ENCODE measurements at places on chromosomes 5 and 9.
A peak's percentile ranks its signal among the peaks of the same experiment; 100 is the strongest.

GRCh38 chr5:150021491-150022157 is 21.1 kb downstream of the HMGXB3 start:
- DNase-seq: no peak

DNA sequence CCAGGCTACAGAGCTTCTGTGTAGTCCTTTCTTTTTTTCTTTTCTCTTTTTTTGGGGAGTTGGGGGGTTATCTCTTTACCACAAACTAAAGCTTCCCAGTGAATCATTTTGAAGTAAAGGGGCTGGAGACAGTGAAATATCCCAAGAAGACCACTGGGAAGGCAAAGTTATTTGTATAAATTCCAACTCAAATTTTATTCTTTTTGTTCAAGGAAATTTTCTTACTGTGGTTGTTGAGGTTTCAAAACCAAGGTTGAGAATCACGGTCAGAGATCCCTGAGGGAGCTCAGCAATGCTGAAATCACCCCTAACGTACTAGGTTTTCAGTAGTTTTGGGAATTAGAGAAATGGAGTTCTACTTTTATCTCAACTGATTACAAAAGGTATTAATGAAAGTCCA is 175.7 kb downstream of the ARHGEF28 start:
- DNase-seq: no peak

DNA sequence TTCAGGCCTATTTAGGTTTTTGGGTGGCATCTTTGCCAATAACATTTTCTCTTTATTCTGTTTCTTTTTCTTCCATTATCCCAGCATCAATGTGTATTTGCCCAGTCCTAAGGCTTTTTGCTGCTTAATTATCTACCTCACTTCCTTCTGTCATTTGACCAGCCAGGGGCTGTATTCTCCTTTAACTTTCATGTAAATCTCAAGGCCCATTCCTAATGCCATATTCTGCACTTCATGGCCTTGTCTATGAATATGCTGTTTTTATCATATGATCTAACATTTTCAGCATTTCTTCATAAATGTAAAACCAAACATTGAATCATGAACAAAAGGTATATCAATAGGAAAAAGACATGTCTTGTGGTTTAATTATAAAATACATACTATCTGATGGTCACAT is 108.7 kb downstream of the SSBP2 start:
- DNase-seq: no peak

- DNase-seq: no peak
Observed at GRCh38 chr9:112278152-112278551, 55.3 kb downstream of the PTBP3 start.

DNA sequence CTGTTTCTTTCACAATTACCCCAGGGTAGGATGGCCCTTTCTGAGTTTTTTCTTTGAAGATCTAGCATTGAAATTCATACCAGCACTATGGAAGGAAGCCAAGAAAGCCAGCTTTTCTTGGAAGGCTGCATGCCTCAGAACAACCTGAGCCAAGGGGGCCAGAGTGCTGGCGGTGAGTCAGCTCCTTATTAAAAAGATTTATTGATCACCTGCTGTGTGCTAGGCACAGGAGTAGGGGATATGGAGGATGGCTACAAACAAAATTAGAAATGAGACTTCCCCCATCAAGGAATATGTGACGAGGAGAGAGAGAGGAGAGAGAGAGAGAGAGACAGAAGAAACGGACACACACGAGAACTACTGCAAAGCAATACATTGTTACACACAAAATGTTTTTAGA is 184.6 kb upstream of the PUM3 start:
- peak; percentile 29 for DNase-seq

DNA sequence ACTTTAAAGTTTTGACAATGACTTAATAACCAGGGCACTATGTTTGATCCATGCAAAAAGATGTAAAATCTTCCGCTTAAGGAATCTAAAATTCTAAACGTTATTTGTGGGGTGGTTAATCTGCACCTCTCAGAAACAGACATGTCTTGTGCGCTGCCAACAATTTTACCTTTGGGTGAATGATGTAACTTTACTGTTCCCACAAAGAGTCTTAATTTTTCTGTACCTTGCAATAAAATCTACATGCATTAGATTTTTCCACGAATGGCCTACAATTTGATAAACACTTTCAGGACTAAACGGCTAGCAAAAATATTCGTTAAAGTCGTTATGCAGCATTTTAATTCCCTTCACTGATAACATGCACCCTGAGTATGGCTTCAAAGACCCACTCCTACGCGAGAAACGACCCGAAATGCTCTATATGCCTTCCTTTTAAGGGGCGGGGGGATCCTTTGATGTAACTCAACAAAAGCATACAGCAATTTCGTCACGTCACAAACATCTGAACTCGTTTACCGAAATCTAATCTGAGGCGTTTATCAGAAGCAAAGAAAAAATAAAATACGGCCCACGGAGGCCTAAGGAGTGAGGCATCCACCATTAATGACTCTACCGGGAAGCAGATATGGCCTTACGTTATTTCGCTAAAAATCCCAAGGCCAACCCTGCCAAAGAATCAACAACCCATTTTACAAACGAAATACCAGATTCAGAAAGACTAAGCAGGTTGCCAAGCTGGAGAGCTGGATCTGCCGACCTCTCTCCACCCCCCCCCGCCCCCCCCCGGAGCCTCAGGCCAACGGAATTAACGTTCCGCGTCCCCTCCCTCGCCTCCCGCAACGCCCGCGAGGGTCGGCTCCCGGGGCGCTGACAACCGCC is 621 bp downstream of the AK6 start:
- DNase-seq: peak; percentile 5

DNA sequence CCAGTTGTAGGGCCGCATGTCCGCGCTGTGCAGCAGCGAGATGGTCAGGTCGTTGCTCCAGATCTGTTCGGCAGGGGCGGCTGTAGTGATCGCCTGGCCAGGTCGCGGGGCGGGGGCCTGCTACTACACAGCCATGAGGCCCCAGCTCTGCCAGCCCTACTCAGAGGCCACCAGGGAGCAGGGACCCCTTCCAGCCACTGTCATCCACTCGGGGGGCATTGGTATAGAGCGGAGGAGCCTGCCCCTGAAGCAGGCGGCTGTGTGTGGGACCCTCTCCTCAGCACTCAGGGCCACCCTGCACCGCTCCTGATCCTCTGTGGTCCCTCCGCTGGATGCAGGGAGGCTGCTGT is 1.7 kb downstream of the FBXW5 start:
- DNase-seq: no peak

GRCh38 chr9:105355781-105356180 is 92.1 kb upstream of the FSD1L start:
- DNase-seq: no peak

DNA sequence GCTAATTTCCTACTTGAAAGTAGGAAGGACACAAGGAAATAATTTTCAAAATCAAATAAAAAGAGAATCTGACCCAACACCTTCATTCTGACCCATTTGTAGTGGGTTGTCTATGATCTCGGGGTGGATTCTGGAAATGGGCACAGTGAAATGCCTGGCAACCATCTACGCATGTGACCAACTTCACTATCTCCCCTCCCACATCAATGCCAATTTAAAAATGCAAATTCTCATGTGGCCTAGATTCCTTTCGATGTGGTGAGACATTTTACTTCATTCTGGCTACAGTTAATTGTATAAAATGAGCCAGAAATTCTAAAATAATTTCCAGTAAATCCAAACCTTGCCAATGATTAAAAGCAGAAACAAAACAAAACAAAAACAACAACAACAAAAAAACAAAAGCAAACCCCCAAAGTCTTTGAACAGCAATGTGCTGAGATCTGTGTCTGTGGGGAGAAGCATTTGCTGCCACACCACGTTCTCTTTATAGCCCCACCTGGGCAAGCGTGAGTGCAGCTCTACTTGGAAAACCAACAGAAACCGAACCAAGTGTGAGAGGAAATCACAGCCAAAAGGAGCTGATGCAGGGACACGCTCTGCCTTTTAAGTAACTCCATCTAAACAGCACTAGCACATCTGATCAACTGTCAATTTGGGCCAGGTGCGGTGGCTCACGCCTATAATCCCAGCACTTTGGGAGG is 59.0 kb downstream of the USP20 start:
- DNase-seq: no peak

DNA sequence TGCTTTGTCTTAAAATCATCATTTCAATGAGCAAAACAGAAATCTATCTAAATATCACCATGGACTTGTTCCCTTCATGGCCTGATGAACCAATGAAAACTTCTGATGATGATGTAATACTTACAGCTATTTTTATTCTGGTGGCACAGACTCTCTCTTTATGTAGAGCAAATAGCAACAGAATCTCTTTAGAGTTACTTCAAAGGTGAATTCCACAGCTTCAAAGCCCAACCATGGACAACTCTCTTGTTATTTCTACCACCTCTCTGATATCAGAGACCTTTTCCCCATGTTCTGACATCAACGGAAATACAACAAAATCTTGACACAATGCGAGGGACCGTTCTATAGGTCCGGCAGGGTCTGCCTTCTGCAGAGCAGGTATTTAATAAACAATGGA is 70.1 kb downstream of the RETREG1 start:
- peak; percentile 23 for DNase-seq
